IPS DF 6.9 (cell line): ENCODE measurements at places on chromosomes 13 and 19.

GRCh38 chr19:40633207-40633606, 32.0 kb downstream of the LTBP4 start:
- no peak overlapping the region for H3K4me3 ChIP-seq
- H3K27me3 ChIP-seq = no peaks in the 10 kb centered on the region
- no peak for DNase-seq
- peaks cover 5% of the 10 kb centered on the region for H3K4me1 ChIP-seq
- H3K27ac ChIP-seq = no peak overlapping the region

DNA sequence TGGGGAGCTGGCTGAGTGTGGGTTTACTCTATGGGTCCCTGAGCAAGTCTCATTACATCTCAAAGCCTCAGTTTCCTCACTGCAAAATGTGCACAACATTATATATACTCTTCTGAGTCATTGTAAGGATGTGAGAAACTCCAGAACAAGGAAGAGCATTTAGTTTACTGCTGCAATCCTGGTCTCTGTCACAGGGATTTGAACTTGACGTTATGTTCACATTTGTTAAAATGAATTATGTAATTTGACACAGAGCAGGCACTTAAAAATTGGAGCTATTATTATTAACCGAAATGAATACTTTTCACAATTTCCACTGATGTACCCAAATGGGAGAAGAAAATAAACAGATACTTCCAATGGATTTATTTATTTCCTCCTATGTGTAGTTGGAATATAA, 101.0 kb downstream of the STARD13 start:
- H3K4me3 ChIP-seq = no peak overlapping the region
- H3K27me3 ChIP-seq = peaks cover 4% of the 10 kb centered on the region; the same call in 1 of the 2 replicates
- H3K4me1 ChIP-seq = peaks cover 4% of the 10 kb centered on the region
- H3K27ac ChIP-seq = no peak overlapping the region
- no peak for DNase-seq

GRCh38 chr13:28423010-28423409, 71.9 kb downstream of the FLT1 start:
- peaks cover 7% of the 10 kb centered on the region; the same call in 1 of the 2 replicates for H3K36me3 ChIP-seq
- no peak overlapping the region for H3K27ac ChIP-seq
- no peak for DNase-seq
- 0 out of 2 replicates have a peak, but pooled peaks cover 1% of the 10 kb centered on the region for H3K4me1 ChIP-seq

- H3K27ac ChIP-seq = no peak overlapping the region
- no peaks in the 10 kb centered on the region for H3K4me1 ChIP-seq
- H3K36me3 ChIP-seq = no peaks in the 10 kb centered on the region
- no peak for DNase-seq
These were observed 110.3 kb downstream of the MIPEP start for GRCh38 chr13:23778879-23779278.

- H3K27ac ChIP-seq = no peak overlapping the region
- H3K4me3 ChIP-seq = no peak overlapping the region
- DNase-seq = no peak
- no peaks in the 10 kb centered on the region for H3K36me3 ChIP-seq
- no peaks in the 10 kb centered on the region for H3K27me3 ChIP-seq
These were observed 27.8 kb upstream of the ATP12A start for GRCh38 chr13:24652359-24652758.

- DNase-seq = no peak
- H3K27ac ChIP-seq = no peak overlapping the region
- H3K36me3 ChIP-seq = no peaks in the 10 kb centered on the region
- H3K4me1 ChIP-seq = no peaks in the 10 kb centered on the region
These were observed 211.5 kb downstream of the LMO7 start for GRCh38 chr13:75847588-75847987.

DNA sequence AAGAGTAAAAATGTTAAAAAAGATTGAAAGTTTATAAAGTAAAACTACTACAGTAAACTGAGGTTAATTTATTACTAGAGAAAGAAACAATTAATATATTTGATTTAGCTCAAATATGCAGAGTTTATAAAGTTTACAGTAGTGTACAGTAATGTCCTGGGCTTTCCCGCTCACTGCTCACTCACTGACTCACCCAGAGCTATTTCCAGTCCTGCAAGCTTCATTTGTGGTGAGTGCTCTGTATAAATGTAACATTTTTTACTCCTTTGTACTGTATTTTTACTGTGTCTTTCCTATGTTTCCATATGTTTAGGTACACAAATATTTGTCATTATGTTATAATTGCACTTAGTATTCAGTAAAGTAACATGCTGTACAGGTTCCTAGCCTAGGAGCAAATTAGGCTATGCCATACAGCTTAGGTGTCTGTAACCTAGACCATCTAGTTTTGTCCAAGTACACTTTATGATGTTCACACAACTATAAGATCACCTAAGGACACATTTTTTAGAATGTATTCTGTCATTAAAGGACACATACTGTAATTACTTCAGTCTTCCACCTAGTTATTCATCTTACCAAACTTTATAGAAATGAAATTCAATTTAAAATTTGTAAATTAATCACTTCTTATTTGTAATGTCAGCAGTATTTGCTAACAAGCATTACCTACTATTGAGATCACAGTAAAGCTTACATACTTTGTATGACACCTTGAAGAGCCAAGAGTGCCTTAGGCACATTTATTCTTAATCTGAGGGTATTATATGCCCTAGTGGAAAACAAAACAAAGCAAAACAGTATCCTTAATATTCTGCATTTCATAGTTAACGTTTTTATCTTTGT, 683.4 kb downstream of the PCDH9 start:
- no peak overlapping the region for H3K27ac ChIP-seq
- no peaks in the 10 kb centered on the region for H3K27me3 ChIP-seq
- H3K4me1 ChIP-seq = no peaks in the 10 kb centered on the region
- H3K36me3 ChIP-seq = no peaks in the 10 kb centered on the region

GRCh38 chr19:53580871-53581835, 43.2 kb downstream of the ZNF331 start:
- peaks cover 4% of the 10 kb centered on the region; the same call in 1 of the 2 replicates for H3K4me1 ChIP-seq
- H3K27ac ChIP-seq = no peak overlapping the region
- peaks cover 16% of the 10 kb centered on the region for H3K36me3 ChIP-seq
- H3K27me3 ChIP-seq = no peaks in the 10 kb centered on the region

- no peak overlapping the region for H3K4me3 ChIP-seq
- H3K36me3 ChIP-seq = peaks cover 17% of the 10 kb centered on the region
These were observed 21.2 kb downstream of the DEDD2 start for GRCh38 chr19:42196011-42197001.

GRCh38 chr13:84961023-84961422, 838.2 kb downstream of the SLITRK6 start:
- H3K27me3 ChIP-seq = no peaks in the 10 kb centered on the region
- no peak overlapping the region; the same call in 1 of the 2 replicates for H3K4me3 ChIP-seq
- H3K4me1 ChIP-seq = peaks cover 1% of the 10 kb centered on the region; the same call in 1 of the 2 replicates
- H3K27ac ChIP-seq = no peak overlapping the region

DNA sequence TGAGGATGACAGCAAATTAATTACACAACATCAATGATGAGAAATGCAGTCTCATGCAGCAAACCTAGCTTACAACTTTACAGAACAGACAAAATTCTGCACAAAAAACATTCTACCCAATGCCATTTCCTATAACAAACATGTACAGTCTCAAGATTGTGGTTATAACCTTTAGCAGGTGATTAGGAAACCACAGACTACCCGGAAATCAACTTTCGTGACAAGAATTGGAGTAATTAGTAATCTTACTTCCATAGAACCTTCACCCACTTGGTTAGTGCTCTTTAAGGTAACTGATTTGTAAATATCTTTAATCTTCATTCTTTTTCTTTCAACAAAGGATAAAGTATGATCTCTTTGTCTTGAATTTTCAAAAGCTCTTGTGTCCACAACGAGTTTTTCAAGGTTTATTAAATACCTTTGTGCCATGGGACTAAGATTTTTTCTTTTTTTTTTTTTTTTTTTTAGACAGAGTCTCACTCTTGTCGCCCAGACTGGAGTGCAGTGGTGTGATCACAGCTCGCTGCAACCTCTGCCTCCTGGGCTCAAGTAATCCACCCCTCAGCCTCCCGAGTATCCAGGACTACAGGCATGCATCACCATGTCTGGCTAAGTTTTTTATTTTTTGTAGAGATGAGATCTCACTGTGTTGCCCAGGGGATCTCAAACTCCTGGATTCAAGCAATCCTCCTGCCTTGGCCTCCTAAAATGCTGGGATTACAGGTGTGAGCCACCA, 78.8 kb downstream of the MAP4K1 start:
- no peaks in the 10 kb centered on the region for H3K27me3 ChIP-seq
- H3K36me3 ChIP-seq = peaks cover 10% of the 10 kb centered on the region
- no peak for DNase-seq
- no peak overlapping the region for H3K4me3 ChIP-seq
- H3K4me1 ChIP-seq = no peaks in the 10 kb centered on the region
- H3K27ac ChIP-seq = no peak overlapping the region

DNA sequence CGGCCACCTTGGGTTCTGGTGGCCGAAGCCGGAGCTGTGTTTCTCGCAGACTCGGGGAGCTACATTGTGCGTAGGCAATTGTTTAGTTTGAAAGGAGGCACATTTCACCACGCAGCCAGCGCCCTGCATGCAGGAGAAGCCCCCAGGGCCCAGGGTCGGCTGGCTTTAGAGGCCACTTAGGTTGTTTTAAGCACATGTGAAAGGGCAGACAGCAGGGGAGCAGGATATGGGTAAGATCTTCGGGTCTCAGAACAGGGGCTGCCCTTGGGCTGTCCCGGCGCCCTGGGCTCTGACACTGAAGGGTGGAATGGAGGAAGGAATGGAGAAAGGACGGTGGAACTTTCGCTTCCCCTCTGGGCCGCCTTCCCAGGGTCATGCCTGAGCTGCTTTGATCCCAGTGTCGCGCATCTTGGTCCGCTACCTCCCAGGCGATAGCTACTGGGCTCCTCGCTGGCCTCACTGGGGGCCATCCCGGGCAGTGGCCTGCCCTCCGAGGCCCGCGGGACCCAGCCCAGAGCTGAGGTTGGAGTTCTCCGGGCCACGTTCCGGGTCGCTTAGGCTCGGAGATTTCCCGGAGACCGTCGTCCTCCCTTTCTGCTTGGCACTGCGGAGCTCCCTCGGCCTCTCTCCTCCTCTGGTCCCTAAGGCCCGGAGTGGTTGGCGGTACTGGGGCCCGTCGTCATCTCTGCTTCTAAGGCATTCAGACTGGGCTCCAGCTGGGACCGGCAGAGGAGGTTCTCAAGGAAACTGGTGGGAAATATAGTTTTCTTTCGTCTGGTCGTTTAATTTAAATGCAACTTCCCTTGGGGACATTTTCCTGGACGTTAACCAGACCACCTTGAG, 4.3 kb upstream of the POU4F1 start:
- peaks cover 79% of the 10 kb centered on the region for H3K27me3 ChIP-seq
- H3K4me1 ChIP-seq = peaks cover 4% of the 10 kb centered on the region
- no peaks in the 10 kb centered on the region for H3K36me3 ChIP-seq
- DNase-seq = no peak
